ENCODE measurements at places on chromosomes 5 and 9. TPM values are rescaled to one million over a fixed set of nuclear protein-coding genes. Genes with fewer than 3 reads are reported as not detected.

DRD1 gene
- 0.05 TPM for polyA plus RNA-seq

LCN1 gene
- not detected for polyA plus RNA-seq

IDNK gene
- polyA plus RNA-seq, result 0.27 TPM

- H3K27me3 ChIP-seq, result no peaks in the 10 kb centered on the region
- no peak overlapping the region for H3K4me3 ChIP-seq
- no peak overlapping the region for H3K27ac ChIP-seq
- H3K36me3 ChIP-seq, result no peaks in the 10 kb centered on the region
- DNase-seq, result no peak
Measured at GRCh38 chr5:111589316-111589715, 77.0 kb upstream of the STARD4 start.

DNA sequence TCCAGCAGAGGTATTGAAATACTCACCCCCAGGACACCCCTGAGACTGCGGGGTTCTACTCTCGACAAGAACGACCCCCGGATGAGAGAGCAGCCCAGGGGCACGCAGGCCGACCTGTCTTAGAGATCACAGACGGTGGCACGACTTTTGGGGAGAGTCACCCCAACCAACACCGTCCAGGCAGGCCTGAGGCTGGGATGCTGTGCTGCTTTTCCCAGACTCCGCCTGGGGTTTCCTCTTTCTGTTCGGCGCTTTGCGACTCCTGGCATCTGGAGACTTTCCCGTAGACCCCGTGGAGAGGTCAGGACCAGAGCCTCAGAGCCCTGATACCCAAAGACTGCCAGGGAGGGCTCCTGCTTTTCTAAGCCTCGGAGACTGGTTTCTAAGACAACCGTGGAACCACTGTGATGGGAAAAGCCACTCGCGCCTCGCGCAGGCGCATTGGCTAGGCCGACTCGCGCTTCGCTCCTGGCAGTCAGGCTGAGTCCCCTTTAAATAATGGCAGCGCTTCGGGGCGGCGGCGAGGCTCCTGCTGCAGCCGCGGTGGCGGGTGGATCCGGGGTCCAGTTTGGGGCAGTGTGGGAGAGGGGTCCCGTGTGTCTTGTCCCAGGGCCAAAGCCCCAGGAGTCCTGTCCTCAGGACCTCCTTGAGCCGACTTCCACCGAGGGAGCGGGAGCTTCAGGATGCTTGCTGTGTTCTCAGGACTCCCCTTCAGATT is 484.0 kb downstream of the SPATA31A7 start:
- DNase-seq, result no peak
- H3K27ac ChIP-seq, result no peak overlapping the region
- no peaks in the 10 kb centered on the region for H3K27me3 ChIP-seq
- no peaks in the 10 kb centered on the region for H3K4me1 ChIP-seq
- H3K4me3 ChIP-seq, result no peak overlapping the region

- H3K4me1 ChIP-seq, result peaks cover 9% of the 10 kb centered on the region
- no peak overlapping the region for H3K4me3 ChIP-seq
- no peaks in the 10 kb centered on the region for H3K27me3 ChIP-seq
- no peaks in the 10 kb centered on the region for H3K36me3 ChIP-seq
- no peak for DNase-seq
Measured at GRCh38 chr5:88251048-88251711, 17.5 kb downstream of the TMEM161B start.

GRCh38 chr5:81766611-81767010 is 15.7 kb upstream of the SSBP2 start:
- H3K4me3 ChIP-seq, result no peak overlapping the region
- H3K27ac ChIP-seq, result no peak overlapping the region
- H3K27me3 ChIP-seq, result no peaks in the 10 kb centered on the region

DNA sequence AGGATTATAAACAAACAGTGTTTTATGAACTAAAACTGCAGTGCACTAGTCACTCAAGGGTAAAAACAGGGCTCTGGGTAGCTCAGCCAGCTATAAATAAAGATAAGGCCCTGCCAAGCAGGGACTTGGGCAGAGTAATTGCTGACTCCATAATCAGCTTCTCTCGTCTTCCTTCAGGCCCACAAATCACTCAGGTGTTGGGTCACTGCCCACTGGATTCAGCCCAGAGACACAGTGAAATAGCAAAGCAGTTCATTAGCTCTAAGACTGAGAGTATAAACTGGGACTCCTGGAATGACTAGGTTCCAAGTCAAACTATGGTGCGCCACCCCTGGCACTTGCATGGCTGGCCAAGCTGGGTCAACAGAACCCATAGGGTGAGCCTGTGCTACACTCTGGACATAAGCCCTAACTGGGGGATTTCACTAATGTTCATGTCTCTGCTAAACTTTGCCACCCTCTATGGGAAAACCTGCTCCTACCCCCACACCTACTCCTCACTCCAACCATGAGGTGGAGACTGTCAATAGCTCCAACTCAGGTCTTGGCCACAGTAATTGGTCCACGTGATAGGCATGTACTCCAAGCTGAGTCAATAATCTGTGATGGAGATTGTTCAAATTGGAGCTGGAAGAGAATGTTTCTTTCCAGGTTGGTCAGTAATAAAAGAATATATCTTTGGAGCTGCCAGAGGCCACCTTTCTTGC is 158.5 kb downstream of the SLIT3 start:
- no peaks in the 10 kb centered on the region for H3K36me3 ChIP-seq
- DNase-seq, result no peak
- no peaks in the 10 kb centered on the region for H3K4me1 ChIP-seq
- no peak overlapping the region for H3K27ac ChIP-seq

DNA sequence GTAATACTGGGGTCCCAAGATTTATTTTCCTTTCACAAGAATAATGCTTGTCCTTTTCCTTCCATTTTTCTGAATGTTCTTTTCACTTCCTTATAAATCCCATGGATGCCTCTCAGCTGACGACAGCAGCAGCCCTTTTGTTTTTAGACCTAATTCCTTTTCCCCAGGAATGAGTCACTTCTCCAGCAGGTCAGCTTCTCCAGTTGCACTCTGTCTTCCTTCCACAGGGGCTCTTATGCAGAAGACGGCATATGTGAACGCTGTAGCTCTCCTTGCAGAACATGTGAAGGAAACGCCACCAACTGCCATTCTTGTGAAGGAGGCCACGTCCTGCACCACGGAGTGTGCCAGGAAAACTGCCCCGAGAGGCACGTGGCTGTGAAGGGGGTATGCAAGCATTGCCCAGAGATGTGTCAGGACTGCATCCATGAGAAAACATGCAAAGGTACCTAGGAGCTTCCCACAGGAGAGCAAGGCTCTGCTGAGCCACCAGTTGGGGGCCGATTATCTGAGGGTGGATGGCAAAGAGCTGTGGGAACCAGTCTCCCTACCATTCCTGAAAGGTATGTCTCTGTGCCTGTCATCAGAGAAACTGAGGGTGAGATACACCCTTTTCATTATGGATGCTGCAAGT is 72.9 kb downstream of the RFK start:
- H3K27me3 ChIP-seq, result no peaks in the 10 kb centered on the region
- H3K4me1 ChIP-seq, result no peaks in the 10 kb centered on the region
- H3K4me3 ChIP-seq, result no peak overlapping the region
- no peak for DNase-seq
- H3K36me3 ChIP-seq, result no peaks in the 10 kb centered on the region

- no peaks in the 10 kb centered on the region for H3K4me1 ChIP-seq
- H3K4me3 ChIP-seq, result no peak overlapping the region
- no peak for DNase-seq
- H3K36me3 ChIP-seq, result no peaks in the 10 kb centered on the region
Measured at GRCh38 chr5:132807163-132807838, 5.8 kb upstream of the SOWAHA start.

DNA sequence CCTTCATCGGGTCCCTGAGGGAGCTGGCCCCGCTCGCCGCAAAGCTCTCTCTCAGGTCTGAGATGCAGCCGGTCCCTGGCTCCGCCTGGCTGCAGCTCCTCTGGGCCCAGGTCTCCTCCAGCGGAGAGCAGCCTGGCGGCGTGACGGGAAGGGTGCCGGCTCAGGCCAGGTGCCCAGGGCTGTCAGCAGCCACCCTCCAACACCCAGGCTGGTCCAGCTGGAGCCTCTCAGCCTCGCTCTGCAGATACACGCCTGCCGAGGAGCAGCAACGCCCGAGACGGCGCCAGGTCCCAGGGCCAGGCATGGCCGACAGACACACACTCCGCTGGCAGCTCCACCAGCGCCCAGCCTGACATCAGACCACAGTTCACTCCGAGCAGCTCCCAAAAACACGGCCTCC is 25.6 kb downstream of the FAM163B start:
- H3K27me3 ChIP-seq, result no peaks in the 10 kb centered on the region
- DNase-seq, result no peak
- H3K4me1 ChIP-seq, result peaks cover 24% of the 10 kb centered on the region
- no peak overlapping the region for H3K4me3 ChIP-seq
